ENCODE measurements at places on chromosomes 11 and 22. TPM values are rescaled to one million over a fixed set of nuclear protein-coding genes. Genes with fewer than 3 reads are reported as not detected.

Gene NXPE1
- total RNA-seq, result not detected

Gene PEX16
- total RNA-seq, result 19.4 TPM

Gene BLID
- total RNA-seq, result 18.8 TPM

Gene LARGE1
- total RNA-seq, result 56.0 TPM

Gene RAG2
- not detected for total RNA-seq

Gene SDHD
- total RNA-seq, result 67.0 TPM

Gene FGF3
- not detected for total RNA-seq

Gene OR9G1
- not detected for total RNA-seq

Gene ENTHD1
- not detected for total RNA-seq

Gene KRTAP5-7
- total RNA-seq, result not detected

Gene TUBA8
- total RNA-seq, result 4.1 TPM

Gene SCT
- total RNA-seq, result not detected

Gene SPON1
- 53.5 TPM for total RNA-seq

Gene MAJIN
- not detected for total RNA-seq

Gene PRG3
- not detected for total RNA-seq

Gene OR8D4
- not detected for total RNA-seq

Gene KDELR3
- 0.31 TPM for total RNA-seq

Gene NXPE4
- not detected for total RNA-seq

Gene PTGDR2
- total RNA-seq, result 1.3 TPM

Gene LDLRAD3
- total RNA-seq, result 65.7 TPM

All from parietal lobe (tissue), 2 donors.